ENCODE measurements at places on chromosomes 1 and 21.
A peak's percentile ranks its signal among the peaks of the same experiment; 100 is the strongest.

GRCh38 chr1:65341381-65341780 lies 32.0 kb downstream of the DNAJC6 start:
- DNase-seq, result no peak

DNA sequence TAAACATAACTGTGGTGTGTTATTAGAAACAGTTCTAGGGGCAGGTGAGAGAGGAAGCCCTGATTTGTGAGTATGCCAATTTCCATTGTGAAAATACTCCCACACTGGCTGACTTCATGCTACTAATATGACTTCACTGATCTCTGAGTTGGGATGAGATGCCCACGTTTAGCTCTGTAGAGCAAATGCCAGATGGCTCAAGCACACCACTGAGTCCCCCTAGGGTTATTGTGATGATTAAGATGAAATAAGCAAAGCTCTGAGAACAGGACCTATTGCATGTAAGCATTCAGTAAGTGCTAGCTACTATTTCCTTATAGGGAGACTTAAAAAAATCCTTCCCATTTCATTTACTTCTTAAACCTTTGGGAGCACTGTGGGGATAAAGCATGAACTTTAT lies 117.6 kb downstream of the CENPF start:
- DNase-seq, result no peak

- no peak for DNase-seq
Measured at GRCh38 chr1:112637254-112638109, 17.9 kb downstream of the CAPZA1 start.

- no peak for DNase-seq
Measured at GRCh38 chr1:219490566-219490965, 122.3 kb downstream of the ZC3H11B start.

DNA sequence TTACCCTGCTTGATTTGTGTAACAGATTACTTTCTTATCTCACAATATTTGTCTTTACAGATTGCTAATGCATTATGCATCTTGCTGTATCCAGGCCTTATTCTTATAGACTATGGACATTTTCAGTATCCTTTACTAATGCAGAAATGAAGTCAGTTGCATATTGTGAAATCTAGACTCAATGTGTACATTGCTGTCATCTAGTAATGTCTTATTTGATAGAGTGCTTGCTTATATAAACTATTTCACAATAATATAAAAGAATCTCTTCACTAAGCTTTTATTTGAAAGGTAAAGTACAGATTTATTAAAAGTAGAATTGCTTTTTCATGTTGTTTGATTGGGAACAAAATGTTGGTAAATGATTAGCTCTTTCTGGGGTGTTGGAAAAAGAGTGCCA lies 39.6 kb downstream of the ALG6 start:
- DNase-seq, result no peak

DNA sequence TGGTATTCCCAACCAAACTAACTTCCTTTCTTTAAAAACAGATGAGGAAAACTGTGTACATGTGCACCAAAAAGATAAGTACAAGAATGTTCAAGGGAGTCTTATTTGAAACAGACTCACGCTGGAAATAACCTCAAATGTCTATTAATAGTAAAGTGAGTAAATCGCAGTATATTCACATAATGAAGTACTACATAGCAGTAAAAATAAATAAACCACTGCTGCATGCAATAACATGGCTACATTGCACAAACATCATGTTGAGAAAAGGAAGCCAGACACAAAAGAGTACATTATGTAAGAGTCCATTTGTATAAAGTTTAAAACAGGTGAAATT lies 5.2 kb upstream of the DENND2D start:
- no peak for DNase-seq

DNA sequence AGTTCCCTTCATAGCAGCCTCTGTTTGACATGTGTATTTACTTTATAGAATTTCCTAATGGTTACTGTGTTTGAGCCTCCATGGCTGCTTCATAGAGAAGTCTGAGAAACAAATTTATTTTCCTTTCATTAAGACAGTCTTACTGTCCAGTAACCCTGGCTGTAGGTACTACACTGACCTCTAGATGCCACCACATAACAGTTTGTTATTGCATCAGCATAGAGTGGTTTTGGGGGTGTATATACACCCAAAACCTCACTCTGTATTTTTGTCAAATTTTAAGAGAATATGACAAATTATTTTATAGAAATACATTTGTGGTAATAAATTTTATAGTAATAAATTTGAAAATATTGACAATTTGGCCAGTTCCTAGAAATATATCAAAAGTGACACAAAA lies 57.3 kb downstream of the OBSCN start:
- DNase-seq, result no peak

DNA sequence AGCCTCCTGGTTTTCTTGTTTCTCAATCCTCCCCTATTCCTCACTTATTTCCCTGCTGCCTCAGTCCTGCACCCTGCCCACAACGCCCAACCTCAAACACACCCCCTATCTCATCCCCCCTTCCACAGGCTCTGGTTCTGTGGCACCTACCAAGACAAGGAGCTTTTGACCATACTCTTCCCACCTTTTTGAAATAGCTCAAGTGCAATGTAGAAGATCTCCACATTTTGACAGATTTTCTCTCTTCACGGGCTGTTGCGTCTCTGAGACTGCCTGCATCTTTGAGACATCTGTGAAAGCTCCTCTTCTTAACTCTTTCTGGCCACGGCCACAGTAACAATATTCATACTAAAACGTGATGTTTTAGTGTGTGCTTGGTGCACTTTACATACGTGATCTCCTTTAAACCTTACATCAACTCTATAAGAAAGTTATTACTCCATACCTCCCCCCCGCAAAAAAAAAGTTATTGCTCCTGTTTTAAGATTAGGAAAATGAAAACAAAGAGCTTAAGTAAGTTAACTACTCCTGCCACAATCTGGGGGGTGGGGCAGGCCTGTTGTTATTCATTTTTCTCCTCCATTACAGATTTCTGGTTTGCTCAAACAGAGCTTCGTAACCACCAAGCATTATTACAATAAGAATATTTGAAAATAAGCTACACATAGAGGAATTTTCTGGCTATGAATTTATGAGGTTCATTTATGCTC lies 1.8 kb upstream of the SERBP1 start:
- DNase-seq, result no peak

DNA sequence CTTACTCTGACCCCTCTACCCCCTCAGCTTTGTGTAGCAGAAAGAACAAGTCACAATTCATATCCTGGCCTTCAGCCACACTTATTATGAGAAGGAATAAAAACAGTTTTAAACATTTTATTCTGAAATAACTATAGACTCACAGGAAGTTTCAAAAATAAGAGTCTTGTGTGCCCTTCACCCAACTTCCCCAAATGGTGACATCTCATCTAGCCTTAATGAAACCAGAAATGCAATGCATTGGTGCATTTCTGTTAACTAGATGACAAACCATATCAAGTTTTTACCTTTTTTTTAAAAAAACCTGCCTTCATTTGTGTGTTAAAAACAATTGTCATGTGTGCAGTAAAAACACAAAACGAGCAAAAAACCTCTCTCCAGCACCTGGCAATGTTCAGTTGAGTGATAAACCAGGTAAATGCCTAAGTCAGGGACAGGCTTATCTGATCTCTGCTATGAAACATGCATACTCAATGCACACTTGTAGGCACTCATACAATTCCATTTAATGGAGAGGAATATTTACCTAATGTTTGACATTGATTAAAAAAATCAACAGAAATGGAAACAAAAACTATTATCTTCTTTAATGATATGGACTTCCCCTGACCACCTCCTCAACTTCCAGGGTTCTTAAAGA lies 51.5 kb downstream of the SH3BGR start:
- DNase-seq, result no peak

DNA sequence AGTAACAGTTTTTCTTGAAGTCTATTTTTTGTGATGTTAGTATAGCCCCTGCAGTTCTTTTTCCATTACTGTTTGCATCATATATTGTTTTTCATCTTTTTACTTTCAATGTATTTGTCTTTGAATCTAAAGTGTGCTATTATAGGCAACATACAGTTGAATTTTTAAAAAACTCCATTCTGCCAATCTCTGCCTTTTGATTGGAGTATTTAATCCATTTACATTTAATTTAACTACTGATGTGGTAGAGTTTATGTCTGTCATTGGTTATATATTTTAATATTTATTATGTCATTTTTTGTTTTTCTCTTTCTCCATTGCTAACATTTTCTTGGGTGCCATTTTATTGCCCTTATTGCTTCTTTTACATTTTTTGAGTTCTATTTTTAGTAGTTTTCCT lies 296.3 kb downstream of the HMCN1 start:
- DNase-seq, result no peak

DNA sequence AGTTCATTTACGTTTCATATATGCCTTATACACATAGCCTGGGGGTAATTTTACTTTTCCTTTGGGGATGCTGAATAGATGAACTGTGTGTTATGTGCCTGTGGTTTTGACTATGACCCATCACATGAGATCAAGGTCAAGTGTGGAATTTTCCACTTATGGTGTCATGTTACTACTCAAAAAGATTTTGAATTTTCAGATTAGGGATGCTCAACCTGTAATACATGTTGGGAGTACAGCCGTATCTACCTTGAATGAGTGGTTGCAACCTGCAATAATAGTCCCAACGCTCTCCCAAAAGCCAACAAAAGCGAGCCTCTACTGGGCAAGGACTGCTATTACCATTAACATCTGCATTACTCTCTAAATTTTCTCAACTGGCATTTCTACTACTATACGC lies 68.5 kb upstream of the SDC3 start:
- no peak for DNase-seq

- peak; percentile 14 for DNase-seq
Measured at GRCh38 chr1:4175566-4176405, 275.7 kb upstream of the C1orf174 start.

DNA sequence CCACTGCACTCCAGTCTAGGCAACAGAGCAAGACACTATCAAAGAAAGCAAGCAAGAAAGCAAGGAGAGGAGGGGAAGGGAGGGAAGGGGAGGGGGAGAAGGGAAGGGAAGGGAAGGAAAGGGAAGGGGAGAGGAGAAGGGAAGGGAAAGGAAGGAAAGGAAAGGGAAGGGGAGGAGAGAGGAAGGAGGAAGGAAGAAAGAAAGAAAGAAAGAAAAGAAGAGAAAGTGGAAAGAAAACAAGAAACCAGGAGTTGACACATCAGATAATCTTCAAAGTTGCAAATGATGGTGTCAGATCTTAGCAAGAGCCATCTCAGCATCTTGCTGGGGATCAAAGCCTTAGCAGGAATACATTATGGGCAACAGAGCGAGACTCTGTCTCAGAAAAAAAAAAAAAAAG lies 14.9 kb upstream of the CDA start:
- no peak for DNase-seq

DNA sequence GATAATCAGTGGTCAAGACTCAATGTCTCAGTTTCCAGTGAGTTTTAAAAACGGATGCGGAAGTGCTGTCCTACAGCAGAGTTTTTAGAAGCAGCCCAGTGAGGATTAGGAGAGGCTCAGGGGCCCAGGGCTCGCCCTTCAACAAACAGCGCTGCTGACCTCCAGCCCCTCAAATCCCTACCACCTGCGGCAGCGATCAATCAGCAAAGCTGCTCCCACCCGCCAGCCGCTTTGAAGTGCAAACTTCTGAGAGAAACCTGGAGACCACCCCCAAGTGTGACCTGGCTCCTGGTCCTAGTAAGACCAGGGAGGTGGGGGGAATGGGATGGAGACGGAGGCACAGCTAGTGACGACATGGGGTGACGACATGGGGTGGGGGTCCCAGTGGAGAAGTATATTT lies 14.4 kb downstream of the ZBTB17 start:
- DNase-seq, result no peak

DNA sequence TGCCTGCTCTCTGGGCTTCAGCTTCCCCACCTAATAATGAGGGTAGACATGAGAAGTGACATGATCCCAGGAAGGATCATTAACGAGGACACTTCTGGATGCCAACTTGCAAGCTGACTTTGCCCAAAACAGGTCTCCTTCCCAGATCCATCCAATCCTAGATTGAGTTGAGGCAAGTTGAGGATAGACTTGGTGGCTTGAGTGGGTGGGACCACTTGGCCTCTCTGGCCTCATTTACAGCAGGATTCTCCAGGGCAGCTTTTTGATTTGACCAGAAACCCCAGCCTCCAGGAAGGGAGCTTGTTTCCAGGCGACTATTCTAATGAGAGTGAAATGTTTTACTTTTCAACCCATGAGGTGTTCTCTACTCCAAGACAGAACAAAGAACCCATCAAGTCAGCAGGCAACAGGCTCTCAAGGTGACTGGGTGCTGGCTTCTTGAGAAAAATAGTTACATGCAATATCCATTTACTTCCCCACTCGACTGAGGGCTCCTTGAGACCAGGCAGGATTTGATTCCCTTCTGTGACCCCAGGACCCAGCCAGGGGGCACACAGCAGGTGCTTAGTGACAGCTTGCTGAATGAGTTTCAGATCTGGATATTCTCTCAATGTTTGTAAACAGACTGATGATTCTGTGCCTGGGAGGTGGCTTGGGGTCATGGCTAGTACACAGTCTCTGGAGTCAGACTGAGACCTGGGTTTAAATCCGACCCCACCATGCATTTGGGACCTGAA lies 128.2 kb downstream of the DMRTB1 start:
- no peak for DNase-seq

- DNase-seq, result peak; percentile 12
Measured at GRCh38 chr1:153795934-153796785, 21.0 kb downstream of the SLC27A3 start.

DNA sequence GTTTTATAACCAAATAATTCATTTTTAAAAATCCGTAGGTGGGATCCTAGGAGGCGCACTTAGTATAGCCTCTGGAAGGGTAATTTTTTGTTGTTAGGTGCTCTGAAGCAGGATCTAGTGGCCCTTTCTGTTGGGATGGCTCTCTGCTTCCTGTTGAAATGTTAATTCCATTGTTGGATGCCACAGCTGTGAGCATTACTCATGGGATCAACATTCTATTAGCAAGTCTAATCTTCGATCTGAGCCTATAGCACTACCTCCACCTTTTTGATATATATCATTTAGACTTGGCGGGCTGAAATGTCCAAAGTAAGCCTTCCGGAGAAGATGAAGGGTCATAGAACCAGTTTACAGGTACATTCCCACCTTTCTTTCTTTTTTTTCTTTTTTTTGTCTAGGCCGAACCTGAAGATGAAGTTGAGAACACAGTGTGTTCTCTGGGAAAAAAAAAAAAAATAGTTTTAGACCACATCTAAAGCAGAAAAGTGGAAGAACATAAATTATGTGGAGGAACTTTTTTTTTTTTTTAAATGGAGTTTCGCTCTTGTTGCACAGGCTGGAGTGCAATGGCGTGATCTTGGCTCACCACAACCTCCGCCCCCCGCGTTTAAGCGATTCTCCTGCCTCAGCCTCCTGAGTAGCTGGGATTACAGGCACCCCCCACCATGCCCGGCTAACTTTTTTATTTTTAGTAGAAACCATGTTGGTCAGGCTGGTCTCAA lies 1.4 kb downstream of the CXADR start:
- DNase-seq, result no peak

GRCh38 chr1:24964811-24965570 lies 34.9 kb upstream of the RUNX3 start:
- DNase-seq, result no peak
